ENCODE measurements at places on chromosomes 2 and 18.

- no peak for DNase-seq
- no peak overlapping the region for H3K4me3 ChIP-seq
- no peaks in the 10 kb centered on the region for H3K27me3 ChIP-seq
- no peaks in the 10 kb centered on the region for H3K36me3 ChIP-seq
Measured at GRCh38 chr18:76323891-76324290, 171.2 kb downstream of the ZNF516 start.

DNA sequence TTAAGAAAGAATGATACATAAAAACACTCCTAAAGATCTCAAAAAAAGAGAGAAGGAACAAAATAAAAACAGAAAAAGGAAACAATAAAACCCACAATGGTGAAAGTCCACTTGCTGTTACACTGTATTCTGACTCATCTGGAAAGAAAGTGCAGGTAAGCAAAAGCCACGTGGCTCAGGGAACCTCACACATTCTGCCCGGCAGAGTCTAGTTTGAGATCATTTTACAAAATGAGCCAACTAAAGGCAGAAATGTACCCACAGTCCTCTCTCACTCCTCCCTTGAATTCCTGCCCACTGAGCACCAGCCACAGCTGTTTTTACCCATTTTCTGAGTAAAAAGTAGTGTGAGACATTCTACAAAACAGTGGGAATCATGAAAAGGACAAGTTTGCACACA lies 10.0 kb downstream of the KCNH7 start:
- H3K27ac ChIP-seq = no peak overlapping the region
- no peak for DNase-seq
- no peaks in the 10 kb centered on the region for H3K27me3 ChIP-seq

DNA sequence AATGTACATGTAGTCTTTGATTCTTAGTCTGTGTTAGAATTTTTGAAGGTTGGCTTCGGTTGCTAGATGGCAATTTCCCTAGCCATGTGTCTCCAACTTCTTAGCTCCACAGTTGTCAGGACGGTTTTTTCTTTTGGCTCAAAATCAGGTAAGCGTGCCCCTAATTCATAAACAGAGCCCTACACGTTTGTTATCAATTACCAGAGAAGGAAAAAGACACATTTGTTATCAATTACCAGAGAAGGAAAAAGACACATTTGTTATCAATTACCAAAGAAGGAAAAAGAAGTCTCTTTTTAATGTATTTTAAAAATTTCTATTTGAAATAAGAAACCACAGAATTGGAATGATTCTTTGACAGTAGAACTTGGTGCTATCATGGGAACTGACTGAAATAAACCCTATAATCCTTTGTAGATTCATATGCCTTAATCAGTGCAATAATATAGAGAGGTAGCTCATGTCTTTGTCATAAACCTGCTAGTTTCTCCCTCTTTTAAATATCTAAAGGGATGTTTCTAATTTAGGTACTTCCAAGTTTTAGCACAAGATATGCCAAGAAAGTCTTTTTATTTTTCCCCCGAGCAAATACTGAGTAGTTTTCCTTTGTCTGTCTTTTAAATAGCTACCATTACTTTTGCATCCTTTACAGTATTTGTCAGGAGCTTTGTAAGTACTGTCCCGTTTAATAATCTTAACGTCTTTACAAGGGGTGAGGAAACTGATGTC lies 35.9 kb downstream of the CAMKMT start:
- H3K27ac ChIP-seq = no peak overlapping the region
- peaks cover 6% of the 10 kb centered on the region for H3K4me1 ChIP-seq
- no peak overlapping the region for H3K4me3 ChIP-seq
- H3K36me3 ChIP-seq = no peaks in the 10 kb centered on the region

- peaks cover 9% of the 10 kb centered on the region for H3K27me3 ChIP-seq
- no peak for DNase-seq
- H3K4me1 ChIP-seq = no peaks in the 10 kb centered on the region
Measured at GRCh38 chr2:98087447-98088020, 567 bp downstream of the VWA3B start.

DNA sequence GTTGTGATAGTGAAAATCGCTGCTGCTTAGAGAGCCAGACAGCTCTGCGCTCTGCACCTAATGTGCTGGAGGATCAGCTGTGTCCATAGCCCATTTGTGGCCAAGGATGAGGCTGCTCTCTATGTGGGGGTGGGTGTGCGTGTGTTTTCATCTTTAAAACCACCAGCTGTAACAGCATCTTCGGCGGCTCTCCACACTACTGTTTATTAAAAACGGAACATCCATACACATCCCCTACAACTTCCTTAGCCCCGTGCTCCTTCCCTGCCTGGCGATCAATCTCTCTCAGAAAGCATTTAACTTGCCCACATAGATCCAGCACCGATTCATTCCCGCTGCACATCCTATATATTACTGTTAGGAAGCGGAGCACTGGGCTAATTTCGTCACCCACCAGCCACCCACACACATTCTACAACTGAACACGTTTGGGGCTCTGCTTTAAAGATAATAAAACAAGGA lies 1.6 kb downstream of the CELF4 start:
- H3K4me3 ChIP-seq = no peak overlapping the region
- no peak overlapping the region for H3K27ac ChIP-seq
- 0 out of 2 replicates have a peak, but pooled peaks cover 7% of the 10 kb centered on the region for H3K4me1 ChIP-seq
- no peak for DNase-seq

GRCh38 chr2:109353806-109354745 lies 225.1 kb downstream of the SH3RF3 start:
- H3K4me1 ChIP-seq = no peaks in the 10 kb centered on the region
- H3K36me3 ChIP-seq = no peaks in the 10 kb centered on the region
- H3K27ac ChIP-seq = no peak overlapping the region
- H3K4me3 ChIP-seq = no peak overlapping the region

DNA sequence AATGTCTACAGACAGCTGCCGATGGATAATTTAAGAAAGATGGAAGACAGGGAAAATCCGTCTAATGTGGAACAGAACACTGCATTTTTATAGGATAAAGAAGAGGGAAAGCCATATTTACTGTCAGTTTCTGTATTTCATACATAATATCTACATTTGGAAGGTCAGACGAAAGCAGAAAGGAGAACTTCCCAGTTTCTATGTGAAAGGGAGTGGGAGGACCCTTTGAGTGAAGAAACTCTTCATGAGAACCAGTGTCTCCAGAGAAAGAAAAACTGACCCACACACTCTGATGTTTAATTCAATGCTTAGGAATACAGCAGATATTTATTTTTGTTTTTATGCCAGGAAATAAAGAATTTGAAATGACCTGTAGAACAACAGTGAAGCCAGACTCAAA lies 127.2 kb downstream of the CALCRL start:
- no peak overlapping the region for H3K4me3 ChIP-seq
- H3K27ac ChIP-seq = no peak overlapping the region
- H3K36me3 ChIP-seq = no peaks in the 10 kb centered on the region
- DNase-seq = no peak
- H3K27me3 ChIP-seq = no peaks in the 10 kb centered on the region
- no peaks in the 10 kb centered on the region for H3K4me1 ChIP-seq

DNA sequence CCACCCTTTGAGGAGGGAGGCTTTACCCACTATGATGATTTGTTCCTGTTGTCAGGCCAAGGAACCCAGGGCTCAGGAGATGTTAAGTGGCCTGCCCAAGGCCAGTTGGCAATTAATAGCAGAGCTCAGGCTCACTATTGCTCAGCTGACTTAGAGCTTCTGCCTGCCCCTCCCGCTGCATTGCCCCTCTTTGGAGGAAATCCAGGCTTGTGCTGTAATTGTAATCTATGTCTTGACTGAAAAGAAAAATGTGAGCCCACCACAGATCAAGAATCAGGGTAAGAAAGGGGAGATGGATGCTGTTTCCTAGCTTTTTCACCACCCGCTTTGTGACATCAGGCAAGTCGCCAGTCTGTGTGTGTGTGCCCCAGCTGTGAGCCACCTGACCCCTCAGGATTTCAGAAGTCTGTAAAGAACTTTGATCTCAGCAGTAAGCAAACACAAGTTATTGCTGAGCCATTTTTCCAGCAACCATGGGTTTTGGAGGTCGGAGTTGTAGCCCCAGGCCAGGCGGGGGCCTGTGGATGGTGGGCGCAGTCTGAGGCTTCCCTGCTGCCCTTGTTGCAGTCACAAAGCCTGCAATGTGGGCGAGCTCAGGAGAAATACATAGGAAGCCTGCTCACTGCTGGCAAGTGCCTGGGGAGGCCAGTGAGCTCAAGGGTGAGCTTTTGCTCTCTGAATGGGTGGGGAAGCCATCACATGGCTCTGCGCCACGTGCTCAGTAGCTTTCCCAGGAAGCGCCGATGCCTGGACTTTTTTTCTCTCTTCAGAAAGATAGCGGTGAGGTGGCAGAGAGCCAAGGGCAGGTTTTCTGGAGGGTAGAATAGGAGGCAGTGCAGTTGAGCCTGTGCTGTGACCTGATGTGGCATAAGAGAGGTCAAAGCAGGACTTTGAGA lies 6.1 kb downstream of the CABLES1 start:
- no peaks in the 10 kb centered on the region for H3K27me3 ChIP-seq
- no peak overlapping the region for H3K4me3 ChIP-seq
- H3K36me3 ChIP-seq = no peaks in the 10 kb centered on the region
- peaks cover 12% of the 10 kb centered on the region for H3K4me1 ChIP-seq
- H3K27ac ChIP-seq = no peak overlapping the region

DNA sequence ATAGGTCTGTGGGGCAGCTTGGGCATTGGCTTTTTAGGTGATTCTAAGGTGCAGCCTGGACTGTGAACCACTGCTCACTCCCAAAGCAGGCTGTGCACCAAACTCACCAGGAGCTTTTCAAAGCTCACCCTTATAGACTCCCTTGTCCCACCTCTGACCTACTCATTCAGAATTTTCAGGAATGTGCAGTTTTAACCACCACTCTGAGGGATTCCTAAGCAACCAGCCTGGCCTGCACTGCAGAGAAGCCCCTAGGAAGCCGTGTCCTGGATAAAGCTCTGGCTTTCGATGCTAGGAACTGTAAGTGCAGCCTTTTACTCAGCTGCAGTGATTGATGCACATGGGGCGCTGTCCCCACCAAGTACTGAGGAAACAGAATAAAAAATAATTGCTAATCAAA lies 33.0 kb downstream of the MRO start:
- no peaks in the 10 kb centered on the region for H3K36me3 ChIP-seq
- H3K27ac ChIP-seq = no peak overlapping the region
- no peak for DNase-seq
- H3K4me3 ChIP-seq = no peak overlapping the region

GRCh38 chr18:49843778-49844625 lies 30.7 kb upstream of the ACAA2 start:
- H3K27me3 ChIP-seq = no peaks in the 10 kb centered on the region
- no peak overlapping the region for H3K27ac ChIP-seq
- no peaks in the 10 kb centered on the region for H3K36me3 ChIP-seq
- H3K4me1 ChIP-seq = peaks cover 10% of the 10 kb centered on the region
- no peak overlapping the region for H3K4me3 ChIP-seq
- no peak for DNase-seq

DNA sequence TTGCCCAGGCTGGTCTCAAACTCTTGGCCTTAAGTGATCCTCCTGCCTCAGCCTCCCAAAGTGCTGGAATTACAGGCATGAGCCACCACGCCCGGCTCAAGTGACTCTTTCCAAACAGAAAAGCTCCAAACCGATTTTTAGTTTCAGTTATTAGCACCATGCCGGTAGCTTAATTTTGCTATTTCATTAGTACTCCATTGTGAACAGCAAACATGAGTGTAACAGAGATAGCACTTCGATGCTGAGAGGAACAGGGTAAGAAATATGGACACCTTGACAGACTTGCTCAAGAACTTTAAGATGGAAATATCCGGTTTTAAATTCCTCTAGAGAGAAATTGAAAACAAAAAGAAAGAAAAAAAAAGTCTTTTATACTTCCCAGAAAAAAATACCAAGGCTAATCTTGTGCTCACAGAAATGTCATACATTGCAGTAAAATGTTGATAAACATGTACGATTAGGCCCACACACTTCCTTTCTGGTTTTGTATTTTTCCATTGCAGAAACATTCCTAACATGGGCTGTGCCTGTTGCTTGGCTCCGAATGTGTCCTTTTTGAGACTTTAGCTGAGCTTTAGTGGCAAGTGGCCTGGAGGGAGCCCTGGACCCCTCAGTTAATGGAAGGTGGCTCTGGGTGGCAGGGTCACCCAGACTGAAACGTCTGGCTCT lies 18.3 kb downstream of the FHL2 start:
- no peaks in the 10 kb centered on the region for H3K27me3 ChIP-seq
- no peak overlapping the region for H3K27ac ChIP-seq
- DNase-seq = no peak
- H3K4me1 ChIP-seq = no peaks in the 10 kb centered on the region
- peaks cover 21% of the 10 kb centered on the region for H3K36me3 ChIP-seq
- no peak overlapping the region for H3K4me3 ChIP-seq

DNA sequence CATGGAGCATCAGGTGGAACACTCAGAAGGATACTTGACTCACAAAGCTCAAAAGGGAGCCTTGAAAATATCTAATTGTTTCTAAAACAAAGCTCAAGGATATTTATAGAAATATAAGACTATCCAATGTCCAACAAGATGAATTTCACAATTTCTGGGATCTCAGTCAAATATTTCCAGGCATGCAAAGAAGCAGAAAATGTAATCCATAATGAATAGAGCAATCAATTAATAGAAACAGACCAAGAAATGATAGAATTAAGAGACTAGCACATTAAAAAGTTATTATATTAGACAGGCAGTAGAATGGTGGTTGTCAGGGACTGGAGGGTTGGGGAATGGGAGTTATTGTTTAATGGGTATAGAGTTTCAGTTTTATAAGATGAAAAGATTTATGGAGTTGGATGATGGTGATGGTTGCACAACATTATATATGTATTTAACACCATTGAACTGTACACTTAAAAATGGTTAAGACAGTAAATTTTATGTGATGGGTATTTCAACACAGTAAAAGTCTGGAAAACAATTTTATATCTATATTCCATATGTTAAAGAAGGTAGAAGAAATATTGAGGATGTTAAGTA lies 189.9 kb upstream of the PIEZO2 start:
- no peak for DNase-seq
- no peaks in the 10 kb centered on the region for H3K4me1 ChIP-seq
- no peaks in the 10 kb centered on the region for H3K27me3 ChIP-seq
- no peaks in the 10 kb centered on the region for H3K36me3 ChIP-seq

GRCh38 chr18:60044290-60045006 lies 144.7 kb downstream of the PMAIP1 start:
- no peaks in the 10 kb centered on the region for H3K27me3 ChIP-seq
- H3K36me3 ChIP-seq = no peaks in the 10 kb centered on the region
- H3K4me1 ChIP-seq = no peaks in the 10 kb centered on the region
- no peak overlapping the region for H3K4me3 ChIP-seq
- no peak for DNase-seq

DNA sequence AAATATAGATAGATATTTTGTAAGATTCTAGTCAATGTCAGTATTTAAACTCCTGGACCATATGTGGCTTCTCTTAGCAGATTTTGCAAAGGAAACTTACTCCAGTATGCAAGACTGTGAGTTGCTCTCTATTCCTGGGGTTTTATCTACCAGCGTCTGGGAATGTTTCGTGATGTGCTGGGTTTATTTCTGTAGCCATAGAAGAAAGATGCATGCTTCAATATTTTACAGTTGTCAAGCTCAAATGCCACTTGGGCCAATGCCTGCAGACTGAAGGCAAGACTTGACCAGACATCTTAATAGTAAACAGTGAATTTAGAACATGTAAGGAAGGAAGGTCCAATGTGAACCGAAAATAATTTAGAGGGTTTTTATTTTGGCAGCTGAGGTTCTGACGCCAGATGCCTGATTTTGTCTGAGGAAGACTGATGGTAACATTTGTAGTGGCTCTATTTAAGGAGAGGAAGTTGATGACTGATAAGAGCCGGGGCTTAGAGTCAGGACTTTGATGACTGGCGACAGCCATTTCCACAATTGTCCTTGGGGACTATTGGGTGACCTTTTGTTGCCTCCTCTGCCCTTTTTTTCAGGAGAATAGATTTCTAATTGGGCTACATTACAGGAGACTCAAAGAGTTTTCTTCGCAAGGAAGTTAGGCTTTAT lies 154.3 kb downstream of the RAPGEF4 start:
- H3K4me3 ChIP-seq = no peak overlapping the region
- H3K27ac ChIP-seq = no peak overlapping the region
- DNase-seq = no peak
- H3K27me3 ChIP-seq = no peaks in the 10 kb centered on the region
- H3K36me3 ChIP-seq = no peaks in the 10 kb centered on the region
- H3K4me1 ChIP-seq = no peaks in the 10 kb centered on the region
